Colonic mucosa (tissue), 4 donors: ENCODE measurements at places on chromosomes 11 and 22. TPM values are rescaled to one million over a fixed set of nuclear protein-coding genes. Genes with fewer than 3 reads are reported as not detected.

GRCh38 chr22:32217465-32217864, 12.6 kb upstream of the RFPL2 start:
- no peak for DNase-seq

- DNase-seq = no peak
These were observed 198.5 kb upstream of the CTSC start for GRCh38 chr11:88535916-88536547.

DNA sequence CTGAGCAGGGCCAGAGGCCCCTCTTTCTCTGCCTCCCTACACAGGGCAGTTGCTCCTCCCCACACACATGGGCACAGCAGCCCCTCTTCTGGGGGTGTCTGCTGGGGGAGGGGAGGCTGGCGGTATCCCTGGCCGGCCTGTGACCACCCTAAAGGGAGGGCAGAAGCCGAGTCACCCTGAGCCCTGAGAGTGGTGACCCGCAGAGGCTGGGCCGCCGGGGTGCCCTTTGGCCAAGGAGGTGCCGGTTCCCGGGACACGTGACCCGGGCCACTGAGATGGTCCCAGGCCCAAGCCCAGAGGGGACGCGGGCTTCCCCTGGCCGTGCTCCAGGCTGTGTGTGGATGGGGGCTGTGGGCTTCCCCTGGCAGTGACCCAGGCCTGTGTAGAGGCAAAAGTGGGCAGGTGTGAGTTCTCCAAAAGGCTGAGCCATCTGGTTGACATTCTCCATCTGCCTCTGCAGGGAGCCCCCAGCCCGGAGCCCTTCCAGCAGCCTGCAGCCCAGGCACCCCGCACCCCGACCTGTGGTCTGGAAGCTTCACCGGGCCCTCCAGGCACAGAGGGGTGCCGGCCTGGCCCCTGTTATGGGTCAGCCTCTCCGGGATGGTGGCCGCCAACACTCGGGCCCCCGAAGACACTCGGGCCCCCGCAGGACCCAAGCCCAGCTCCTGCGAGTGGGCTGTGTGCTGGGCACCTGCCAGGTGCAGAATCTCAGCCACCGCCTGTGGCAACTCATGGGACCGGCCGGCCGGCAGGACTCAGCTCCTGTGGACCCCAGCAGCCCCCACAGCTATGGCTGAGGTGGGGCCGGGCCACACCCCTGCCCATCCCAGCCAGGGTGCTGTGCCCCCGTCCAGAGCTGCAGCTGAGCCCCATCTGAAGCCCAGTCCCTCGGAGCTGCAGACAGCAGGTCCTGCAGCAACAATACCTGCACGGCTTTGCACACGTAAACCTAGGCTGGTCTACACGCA, 1.0 kb downstream of the ADM2 start:
- DNase-seq = no peak

DNA sequence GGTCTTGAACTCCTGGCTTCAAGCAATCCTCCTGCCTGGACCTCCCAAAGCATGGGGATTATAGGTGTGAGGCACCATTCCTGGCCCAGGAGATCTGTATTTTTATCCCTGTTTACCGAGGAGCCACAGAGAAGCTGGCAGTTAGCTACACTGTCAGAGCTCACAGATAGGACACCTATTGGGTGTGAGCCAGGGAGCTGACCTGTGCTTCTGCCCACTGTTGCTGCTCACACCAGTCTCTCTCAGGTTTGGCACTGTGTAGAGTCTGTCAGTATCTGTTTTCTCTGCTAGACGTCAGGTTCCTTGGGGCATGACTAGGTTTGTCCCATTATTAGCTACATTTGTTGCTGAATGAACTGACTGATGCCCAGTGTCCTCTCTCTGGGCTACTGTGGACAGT, 17.5 kb downstream of the PPP6R2 start:
- no peak for DNase-seq

- DNase-seq = peak; percentile 81
These were observed 2.1 kb downstream of the MED15 start for GRCh38 chr22:20509344-20510047.

- no peak for DNase-seq
These were observed 1145.6 kb upstream of the TENM4 start for GRCh38 chr11:80586464-80586863.

- no peak for DNase-seq
These were observed 18.9 kb downstream of the MED15 start for GRCh38 chr22:20526305-20526627.

DNA sequence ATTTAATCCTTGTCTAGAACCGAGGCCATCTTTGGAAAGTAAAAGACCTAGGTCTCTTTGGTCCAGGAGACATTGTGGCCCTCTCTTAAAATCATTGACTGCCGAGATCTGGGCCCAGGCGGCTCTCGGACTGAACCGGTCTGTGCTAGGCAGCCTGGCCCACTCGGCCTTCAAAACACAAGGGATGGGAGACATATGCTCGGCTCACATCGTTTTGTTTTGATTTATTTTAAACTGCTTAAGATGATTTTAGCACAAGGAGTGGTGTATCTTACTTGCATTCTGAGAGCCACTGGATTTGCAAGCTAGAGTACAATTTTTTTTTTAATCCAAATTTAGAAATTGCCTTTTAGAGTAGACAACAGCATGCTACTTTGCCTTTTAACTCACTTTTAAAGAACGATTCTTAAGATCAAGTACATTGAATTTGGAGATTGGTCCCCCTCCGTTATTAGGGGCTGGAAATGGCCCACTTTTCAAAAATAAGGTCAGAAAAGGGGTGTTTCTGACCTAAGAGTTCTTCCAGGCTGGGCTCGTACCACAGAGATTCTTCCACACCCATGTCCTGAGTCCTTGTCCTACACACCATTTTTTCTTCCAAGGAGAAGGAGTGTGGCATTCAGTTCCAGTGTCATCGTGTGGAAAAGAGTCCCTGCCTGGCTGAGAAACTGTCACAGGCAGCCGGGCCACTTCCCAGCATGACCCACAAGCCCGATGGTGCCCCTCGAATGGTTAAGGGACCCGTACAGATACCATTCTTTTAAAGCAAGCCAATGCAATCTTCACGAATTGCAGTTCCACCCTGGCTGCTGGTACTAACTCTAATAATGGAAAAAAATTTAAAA, 80.5 kb upstream of the WNT7B start:
- DNase-seq = no peak

GRCh38 chr11:94307101-94307791, 2.9 kb downstream of the IZUMO1R start:
- no peak for DNase-seq

GRCh38 chr11:37755521-37755920, 1157.5 kb upstream of the RAG2 start:
- no peak for DNase-seq

- no peak for DNase-seq
These were observed 100.1 kb upstream of the BID start for GRCh38 chr22:17874231-17874905.

- no peak for DNase-seq
These were observed 95.3 kb upstream of the RCN1 start for GRCh38 chr11:31995525-31996094.

GRCh38 chr22:41226723-41227655, 13.7 kb downstream of the CHADL start:
- DNase-seq = no peak

DNA sequence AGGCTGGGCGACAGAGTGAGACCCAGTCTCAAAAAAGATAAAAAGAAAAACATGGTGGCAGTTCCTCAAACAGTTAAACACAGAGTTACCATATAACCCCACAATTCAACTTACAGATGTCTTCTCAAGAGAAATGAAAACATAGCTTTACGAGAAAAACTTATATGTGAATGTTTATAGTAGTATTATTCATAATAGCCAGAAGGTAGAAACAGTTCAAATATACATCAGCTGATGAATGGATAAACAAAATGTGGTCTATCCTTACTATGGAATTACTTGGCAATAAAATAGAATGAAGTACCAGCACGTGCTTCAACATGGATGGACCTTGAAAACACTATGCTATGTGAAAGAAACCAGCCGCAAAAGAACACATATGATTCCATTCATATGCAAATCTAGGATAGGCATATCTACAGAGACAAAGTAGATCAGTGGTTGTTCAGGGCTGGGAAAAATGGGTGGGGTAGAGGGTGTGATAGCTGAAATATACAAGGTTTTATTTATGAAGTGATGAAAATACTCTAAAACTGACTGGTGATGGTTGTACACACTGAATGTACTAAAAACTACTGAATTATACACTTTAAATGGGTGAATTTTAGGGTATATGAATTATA, 12.4 kb downstream of the NF2 start:
- no peak for DNase-seq

Gene MPPED1
- 0.05 TPM for total RNA-seq

Gene POU2AF3
- 7.9 TPM for total RNA-seq

Gene WBP2NL
- total RNA-seq = 1.9 TPM

Gene CD3E
- 4.3 TPM for total RNA-seq

Gene JHY
- total RNA-seq = 1.9 TPM

Gene C11orf86
- 23.0 TPM for total RNA-seq

Gene KRTAP5-7
- total RNA-seq = 0.24 TPM

Gene ENTHD1
- total RNA-seq = not detected

Gene ADM
- 42.4 TPM for total RNA-seq

Gene GUCD1
- total RNA-seq = 188 TPM

Gene PYGM
- total RNA-seq = 1.6 TPM
